ENCODE measurements at places on chromosomes 5 and 9.

DNA sequence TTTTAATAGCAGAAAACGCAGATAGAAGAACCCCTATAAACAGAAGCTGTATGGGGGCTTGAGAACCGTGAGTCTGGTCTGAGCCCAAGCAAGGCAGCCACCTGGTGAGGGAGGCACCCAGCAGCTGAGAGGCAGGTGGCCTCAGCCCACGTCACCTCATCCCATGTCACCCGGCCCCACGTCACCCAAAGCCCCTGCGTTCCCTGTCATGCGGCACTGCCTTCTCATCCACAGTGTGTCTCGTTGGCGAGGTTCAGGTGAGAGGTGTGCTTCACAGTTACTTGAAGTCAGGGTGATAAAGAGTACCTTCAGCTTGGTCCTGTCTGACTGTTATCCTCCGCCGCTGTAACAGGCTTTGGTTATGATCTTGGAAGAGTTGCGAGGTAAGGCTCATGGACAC is 80.6 kb upstream of the IRX4 start:
- no peak for DNase-seq

DNA sequence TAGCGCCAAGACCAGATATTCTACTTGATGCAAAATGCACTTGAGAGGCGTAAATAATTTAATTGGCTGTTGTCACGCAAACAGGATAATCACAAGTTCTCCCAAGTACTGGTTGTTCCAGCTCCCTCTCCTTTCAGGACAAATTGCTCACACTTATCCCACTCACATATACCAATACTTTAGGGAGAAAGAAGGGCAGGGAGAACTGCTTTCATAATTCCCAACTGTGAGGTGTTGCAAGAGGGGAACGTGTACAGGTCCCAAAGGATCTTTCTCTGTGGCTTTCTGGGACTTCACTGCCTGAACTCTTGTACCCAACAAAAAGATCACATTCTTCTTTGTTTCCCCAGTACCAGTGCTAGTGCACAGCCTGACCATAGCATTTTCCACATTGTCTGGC is 21.5 kb upstream of the TGFBI start:
- no peak for DNase-seq

- no peak for DNase-seq
These were observed 164.3 kb downstream of the SYK start for GRCh38 chr9:90966031-90966290.

- DNase-seq = no peak
These were observed 8.9 kb upstream of the LNPEP start for GRCh38 chr5:96927008-96927407.

- no peak for DNase-seq
These were observed 139.9 kb upstream of the PRLR start for GRCh38 chr5:35369965-35370790.
